ACHN (cell line): ENCODE measurements at places on chromosomes 4 and X.

GRCh38 chrX:47864300-47864699, 27.6 kb downstream of the ZNF81 start:
- no peak for DNase-seq

DNA sequence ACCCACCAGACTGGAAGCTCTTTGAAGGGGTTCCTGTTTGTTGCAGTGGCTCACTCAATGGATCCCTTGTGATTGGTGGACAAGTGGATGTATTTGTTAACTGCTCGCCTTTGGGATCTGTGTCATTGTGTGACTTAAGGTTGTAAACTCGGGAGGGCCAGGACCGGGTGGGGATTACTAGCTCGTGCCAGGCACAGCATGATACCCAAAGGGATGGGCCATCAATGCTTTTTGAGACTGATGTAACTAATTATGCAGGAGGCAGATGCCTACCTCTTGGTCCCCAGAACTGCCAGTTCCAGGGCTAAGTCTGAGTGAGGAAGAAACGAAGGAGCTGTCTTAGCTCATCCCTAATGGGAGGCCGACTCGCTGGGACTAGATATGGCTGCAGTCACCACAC, 27.7 kb downstream of the UTP14A start:
- no peak for DNase-seq

DNA sequence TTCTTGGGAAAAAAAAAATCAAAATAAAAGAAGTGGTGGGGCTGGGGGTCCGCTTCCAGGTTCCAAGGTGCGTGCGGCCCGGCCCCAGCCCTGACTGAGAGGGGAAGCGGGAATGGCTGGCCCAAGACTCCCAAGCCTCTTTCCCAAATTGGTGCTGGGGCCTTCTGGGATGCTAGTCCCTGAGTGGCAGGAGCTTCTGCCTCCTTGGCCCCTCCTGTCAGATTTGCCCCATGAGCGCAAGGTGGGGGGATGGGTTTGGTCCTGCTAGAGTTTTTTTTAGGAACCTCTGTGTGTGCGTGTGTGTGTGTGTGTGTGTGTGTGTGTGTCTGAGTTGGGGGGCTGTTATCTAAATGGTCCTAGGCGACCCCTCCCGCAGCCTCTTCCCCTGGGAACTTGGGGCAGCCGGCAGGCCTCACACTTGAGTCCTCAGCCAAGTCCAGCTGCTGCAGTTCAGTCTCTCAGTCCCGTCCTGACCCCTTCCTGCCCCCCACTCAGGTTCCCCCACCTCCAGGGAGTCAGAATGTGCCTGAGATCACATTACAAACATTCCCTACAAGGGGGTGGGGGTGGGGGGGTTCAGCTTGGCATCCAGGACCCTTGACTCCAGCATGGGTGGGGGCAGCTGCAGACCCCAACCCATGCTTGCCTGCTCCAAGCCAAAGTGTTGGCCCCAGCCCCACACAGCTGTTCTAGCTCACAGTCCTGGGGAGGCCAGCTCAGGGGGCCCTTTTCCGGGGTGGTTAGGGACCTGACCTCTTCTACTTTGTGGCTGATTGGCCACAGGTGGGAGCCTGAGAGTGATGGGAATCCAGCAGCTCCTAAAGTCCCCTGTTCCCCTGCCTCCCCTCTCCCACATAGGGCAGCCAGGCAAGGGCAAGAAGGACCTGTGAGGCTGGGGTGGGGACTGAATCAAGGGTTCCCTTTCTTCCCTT, 4.0 kb downstream of the EFNB1 start:
- no peak for DNase-seq

DNA sequence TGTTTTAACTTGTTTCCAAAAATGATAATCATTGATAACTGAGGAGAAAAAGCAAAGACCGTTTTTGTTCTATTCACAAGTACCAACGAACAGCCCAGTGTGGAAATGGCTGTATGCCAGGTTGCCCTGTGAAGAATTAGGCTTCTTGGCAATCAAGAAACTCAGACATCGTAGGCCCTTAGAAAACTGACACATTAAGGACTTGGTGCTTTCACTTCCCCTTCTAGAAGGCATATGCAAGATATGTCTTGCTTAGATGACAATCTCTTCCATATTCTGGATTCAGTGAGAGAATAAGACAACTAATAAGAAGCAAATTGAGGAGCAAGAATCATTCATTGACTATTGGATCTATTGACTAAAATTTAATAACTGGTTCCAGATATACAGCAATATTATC, 56.6 kb downstream of the ANAPC10 start:
- no peak for DNase-seq

DNA sequence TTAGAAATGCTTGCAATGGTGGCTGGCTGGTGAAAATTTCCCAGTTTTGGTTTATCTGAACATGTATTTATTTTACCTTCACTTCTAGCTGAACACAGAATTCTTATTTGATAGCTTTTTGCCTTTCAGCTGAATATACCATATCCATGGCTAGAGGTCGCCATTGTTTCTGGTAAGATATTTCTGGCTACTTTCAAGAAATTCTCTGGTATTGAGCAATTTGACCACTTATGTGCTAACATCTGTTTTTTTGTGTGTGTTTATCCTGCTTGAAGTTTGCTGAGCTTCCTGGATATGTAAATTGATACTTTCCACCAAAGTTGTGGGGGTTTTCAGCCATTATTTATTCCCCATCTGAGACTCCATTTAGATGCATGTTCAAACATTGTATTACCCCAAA, 75.4 kb downstream of the FBXW7 start:
- peak; percentile 15 for DNase-seq

DNA sequence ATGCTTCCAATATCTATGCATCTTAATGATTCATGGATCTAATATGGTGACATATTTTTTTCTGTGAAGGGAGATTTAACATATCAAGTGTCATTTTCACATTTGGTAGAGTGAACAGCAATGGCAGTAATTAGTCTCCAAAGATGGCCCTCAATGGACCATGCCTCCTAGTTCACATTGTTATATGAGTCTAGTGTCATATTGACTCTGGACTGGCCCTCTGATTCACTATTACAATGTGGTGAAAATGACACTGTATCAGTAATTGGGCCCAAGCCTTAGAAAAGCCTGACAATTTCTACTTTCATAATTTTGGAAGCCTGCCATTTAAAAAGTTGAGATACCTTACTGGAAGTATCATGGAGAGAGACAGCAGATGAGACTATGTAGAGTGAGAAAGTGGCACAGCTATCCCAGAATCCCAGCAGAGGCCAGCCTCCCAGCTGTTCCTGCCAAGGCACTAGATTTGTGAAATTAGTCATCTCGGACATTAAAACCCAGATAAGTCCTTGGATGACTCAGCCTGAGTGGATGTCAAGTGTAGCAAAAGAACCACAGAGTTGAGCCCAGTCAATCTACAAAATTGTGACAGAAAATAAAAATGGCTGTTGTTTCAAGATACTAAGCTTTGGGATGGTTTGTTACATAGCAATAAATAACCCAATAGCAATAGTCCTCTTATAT, 68.4 kb downstream of the ARHGEF38 start:
- DNase-seq: peak; percentile 86

DNA sequence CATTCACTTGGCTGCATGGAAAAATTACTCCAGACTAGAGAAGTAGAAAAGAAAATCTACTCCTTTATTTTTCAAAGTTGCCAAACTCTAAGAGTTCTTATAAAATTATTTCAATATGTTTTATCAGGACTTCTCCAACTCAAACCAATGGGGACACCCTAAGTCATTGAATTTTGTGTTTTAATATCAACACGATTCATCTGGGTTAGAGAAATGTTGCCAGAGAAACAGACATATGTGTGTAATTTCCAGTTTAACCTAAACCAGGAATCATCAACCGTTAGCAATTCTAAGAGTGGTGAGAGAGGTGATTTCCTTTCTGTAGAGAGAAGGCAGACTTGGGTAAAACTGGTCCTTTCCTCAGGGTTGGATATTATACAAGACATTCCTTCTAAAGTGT, 291.8 kb downstream of the LDB2 start:
- no peak for DNase-seq

DNA sequence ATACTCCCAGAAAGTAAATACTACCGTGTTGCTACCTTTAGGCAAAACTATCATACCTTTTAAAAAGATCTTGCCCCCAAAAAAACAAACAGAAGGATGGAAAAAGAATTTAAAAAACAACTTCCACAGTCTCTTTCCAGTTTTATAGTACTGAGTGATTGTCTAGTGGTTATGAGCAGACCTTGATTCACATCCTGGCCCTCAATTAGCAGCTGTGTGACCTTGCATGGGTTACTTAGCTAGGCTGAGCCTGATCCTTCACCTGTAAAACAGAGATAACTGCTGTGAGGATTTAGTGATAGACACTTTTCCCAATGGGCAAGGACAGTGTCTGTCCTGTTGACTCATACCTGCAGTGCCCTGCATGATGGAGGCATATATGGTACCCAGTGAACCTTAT, 49.0 kb downstream of the SMAD1 start:
- DNase-seq: no peak

- no peak for DNase-seq
Observed at GRCh38 chrX:153499341-153499740, 4.6 kb downstream of the BGN start.

DNA sequence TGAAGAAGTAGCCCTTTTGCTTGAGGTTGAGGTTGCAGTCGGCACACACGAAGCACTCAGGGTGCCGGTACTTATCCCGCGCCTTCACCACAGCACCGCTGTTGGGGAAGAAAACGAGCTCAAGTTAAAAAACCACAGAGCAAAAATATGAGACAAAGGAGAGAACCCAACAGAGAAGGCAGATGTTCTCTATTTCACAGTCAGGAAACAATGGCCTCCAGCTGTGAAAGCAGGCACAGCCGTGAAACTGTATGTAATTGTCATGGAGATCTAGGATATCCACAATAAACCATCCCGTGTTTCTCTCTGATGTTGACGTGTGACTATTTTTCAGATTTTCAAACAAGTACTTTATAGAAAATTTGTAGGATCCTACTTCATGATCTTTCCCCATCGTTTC, 30.9 kb upstream of the CCDC110 start:
- no peak for DNase-seq

DNA sequence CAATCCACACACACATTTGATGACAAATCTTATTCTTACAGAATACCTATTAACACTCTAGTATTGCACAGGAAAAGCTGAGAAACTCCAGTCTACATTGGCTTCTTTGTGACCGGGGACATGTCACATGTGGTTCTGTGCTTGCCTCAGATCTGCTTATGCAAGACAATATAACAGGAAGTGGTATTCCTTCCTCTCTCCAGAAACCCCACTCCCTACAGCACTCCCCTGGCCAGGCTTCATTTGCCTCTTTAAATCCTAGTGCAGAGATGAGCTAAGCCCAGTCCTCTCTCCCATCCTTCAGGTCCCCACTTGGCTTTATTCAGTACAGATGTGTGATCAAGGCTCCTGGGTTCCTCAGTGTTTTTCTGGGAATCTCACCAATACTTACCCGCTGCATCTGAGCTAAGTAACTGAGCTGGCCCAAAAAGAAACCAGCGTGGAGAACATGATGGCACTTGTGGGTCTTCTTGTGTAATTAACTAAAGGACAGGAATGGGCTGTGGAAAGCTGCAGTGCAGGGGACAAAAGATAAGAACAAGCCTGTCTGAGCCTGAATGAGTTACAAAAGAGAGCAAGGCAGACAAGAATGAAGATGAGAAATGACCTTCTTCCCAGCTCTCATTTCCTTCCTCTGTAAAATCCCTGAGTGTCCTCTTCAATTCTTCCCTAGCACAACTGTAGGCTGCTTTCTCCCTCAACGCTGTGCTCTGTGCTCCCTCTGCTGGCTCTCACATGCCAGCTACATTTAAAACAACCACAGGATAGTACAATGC, 105.6 kb downstream of the HNRNPD start:
- peak; percentile 42 for DNase-seq

- DNase-seq: peak; percentile 14
Observed at GRCh38 chr4:169383724-169384123, 113.0 kb upstream of the SH3RF1 start.

GRCh38 chrX:136148391-136148790, 1.1 kb downstream of the FHL1 start:
- DNase-seq: no peak

DNA sequence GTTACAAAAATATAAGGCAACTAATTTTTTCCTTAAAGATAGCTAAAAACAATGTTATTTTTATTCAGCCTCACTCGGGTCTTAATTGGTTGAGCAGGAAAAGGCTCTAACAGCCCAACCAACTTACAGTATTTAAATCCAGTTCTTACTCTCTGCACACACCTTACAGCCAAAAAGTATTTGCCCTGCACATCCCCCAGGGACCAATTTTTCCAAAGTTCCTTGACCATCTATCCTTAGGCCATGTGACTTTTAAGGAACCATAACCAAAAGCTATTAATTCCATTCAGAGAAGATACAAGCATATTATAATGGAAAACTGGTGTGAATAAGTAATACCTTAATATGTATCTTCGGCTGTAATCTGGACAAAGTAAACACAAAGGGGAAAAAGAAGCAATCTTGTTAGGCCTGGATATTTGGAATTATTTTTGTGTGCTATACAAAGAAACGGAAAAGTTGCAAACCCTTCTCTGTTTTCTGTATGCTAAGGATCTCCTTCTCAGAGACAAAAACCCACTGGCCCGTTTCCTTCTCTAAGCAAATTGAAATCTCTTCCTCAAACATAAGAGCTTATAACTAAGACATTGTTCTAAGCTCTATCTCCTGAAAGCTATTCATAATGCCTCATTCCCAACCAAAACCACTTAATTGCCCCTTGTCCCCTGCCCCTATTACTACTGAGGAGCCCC, 1.0 kb upstream of the THAP9 start:
- DNase-seq: no peak

DNA sequence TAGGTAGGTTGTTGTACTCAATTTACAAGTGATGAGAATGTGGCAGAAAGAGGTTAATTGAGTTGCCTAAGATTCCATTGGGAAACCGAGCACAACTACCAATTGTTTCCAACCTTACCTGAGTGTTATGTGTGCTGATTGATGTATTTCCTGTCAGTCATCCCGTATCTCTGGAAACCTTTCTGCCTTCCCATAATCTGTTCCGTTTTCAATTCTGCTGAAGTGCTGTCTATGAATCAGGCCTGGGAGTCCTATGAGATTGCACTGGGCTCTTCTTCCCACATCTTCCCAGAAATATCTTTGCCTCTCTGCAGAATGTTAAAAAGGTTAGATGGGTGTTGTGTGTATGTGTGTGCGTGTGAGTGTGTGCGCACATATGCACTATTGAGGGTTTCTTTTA, 229.5 kb upstream of the ANXA3 start:
- DNase-seq: no peak

- DNase-seq: peak; percentile 72
Observed at GRCh38 chr4:73021634-73022033, 47.9 kb downstream of the COX18 start.

DNA sequence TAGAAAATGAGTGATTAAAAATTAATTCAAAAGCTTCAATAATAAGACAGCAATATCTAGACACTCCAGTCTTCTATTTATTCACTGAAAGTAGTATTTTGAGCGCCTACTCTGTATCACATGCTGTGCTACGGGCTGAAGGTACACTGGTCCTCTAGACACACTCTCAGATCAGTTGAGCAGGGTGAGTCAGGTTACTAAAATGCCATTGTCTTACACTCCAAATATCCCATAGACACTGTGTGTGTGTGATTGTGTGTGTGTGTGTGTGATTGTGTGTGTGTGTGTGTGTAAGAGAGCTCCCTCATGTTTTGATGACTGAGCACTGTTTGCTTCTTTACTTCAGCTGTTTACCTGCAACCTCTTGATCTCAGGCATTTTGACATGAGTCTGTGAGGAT, 342.8 kb upstream of the BOD1L1 start:
- no peak for DNase-seq

- DNase-seq: no peak
Observed at GRCh38 chr4:78297116-78297800, 240.1 kb downstream of the FRAS1 start.
